ENCODE measurements at places on chromosomes 11 and 22.

GRCh38 chr11:1825039-1825740 is 9.6 kb upstream of the SYT8 start:
- peak; percentile 74 for DNase-seq

DNA sequence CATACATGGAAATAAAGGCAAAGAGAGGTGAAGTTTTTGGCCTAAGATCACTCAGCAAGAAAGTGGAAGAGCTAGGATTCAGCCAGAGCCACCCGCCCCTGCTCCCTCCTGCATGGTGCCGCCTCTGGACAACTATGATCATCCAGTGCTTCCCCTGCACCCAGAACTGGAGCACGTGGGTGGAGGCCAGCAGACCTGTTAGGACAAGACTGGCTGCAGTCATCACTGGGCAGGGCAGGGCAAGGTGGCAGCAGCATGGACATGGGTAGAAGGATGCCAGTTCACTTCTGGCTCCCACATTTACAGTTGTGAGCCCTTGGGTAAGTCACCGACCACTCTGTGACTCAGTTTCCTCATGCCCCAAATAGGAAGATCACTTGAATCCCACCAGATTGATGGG is 131.0 kb downstream of the FBXO7 start:
- DNase-seq = no peak

- no peak for DNase-seq
Observed at GRCh38 chr11:111183706-111184105, 61.8 kb upstream of the POU2AF2 start.

GRCh38 chr22:45204819-45205218 is 35.9 kb downstream of the KIAA0930 start:
- no peak for DNase-seq

- no peak for DNase-seq
Observed at GRCh38 chr11:121790430-121790829, 325.6 kb downstream of the BLID start.

GRCh38 chr11:23078289-23078971 is 218.2 kb upstream of the CCDC179 start:
- peak; percentile 38 for DNase-seq

GRCh38 chr11:34508524-34508923 is 5.1 kb downstream of the ELF5 start:
- DNase-seq = no peak
